ENCODE measurements at places on chromosomes 12 and 14.

DNA sequence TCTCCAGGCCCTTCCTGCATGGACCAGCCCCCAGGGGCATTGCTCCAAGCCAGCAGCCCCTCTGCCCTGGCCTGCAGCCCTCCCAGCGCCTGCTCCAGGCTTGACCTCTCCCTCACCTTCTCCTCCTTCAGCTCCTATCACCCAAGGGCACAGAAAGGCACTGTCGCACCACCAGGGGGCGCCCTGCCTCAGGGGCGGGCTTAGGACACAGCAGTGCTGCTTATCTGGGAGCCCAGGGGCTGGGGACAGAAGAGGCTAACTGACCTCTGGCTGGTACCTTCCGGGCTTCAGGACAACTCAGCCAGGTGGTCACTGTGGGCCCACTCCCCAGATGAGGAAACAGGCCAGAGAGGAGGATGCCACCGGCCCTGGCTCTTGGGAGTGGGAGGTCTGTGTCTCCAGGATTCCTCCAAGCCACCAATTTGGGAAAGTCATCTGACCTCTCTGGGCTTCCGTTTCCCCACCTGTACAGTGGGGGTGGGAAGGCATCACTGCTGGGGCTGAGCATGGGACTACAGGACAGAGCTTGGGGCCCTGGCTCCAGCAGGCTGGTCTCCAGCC is 25.3 kb upstream of the GPR132 start:
- DNase-seq = peak; percentile 89

- peak; percentile 45 for DNase-seq
Measured at GRCh38 chr12:45260104-45260815, 44.4 kb downstream of the ANO6 start.

GRCh38 chr14:20177433-20177974 is 13.2 kb upstream of the OR11G2 start:
- no peak for DNase-seq

DNA sequence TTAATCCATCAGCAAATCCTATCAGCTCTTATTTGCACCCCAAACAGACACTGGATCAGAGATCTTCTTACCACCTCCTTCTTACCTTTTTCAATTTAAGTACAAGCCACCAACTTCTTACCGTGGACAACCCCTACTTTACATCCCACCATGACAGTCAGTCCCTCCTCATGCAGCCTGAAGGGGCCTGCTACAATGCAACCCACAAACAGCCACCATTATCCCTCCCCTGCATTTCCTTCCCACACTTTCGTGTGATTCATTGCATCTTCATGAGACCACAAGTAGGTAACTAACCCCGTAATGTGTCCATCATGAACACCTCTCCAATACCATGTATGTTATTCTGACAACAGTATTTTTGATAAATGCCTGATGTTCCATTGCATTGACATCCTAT is 108.6 kb downstream of the BCL11B start:
- DNase-seq = no peak

GRCh38 chr12:10194160-10194670 is 15.4 kb downstream of the TMEM52B start:
- no peak for DNase-seq

GRCh38 chr12:112848972-112849371 is 57.4 kb downstream of the RPH3A start:
- DNase-seq = no peak

GRCh38 chr12:89571491-89572195 is 45.8 kb upstream of the POC1B start:
- DNase-seq = no peak

DNA sequence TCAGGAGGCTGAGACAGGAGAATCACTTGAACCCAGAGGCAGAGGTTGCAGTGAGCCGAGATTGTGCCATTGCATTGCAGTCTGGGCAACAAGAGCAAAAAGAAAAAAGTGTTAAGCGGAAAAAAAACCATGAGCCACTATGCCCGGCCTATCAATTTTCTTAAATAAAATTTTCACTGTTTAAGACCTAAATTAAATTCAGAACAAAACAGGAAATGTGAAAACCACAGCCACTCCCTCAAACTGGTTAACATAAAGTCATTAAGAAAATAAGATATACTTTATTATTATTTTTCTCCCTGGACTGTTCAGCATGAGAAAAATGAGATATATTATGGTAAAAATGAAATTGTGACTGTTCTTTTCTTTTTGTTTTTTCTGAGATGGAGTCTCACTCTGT is 44.6 kb upstream of the GCH1 start:
- no peak for DNase-seq

- DNase-seq = no peak
Measured at GRCh38 chr12:88029093-88029665, at the start of gene C12orf50. Gene C12orf50, minus strand, starts transcription at chr12:88029401. Its CDS starts 2,439 bp downstream, at chr12:88026962.

DNA sequence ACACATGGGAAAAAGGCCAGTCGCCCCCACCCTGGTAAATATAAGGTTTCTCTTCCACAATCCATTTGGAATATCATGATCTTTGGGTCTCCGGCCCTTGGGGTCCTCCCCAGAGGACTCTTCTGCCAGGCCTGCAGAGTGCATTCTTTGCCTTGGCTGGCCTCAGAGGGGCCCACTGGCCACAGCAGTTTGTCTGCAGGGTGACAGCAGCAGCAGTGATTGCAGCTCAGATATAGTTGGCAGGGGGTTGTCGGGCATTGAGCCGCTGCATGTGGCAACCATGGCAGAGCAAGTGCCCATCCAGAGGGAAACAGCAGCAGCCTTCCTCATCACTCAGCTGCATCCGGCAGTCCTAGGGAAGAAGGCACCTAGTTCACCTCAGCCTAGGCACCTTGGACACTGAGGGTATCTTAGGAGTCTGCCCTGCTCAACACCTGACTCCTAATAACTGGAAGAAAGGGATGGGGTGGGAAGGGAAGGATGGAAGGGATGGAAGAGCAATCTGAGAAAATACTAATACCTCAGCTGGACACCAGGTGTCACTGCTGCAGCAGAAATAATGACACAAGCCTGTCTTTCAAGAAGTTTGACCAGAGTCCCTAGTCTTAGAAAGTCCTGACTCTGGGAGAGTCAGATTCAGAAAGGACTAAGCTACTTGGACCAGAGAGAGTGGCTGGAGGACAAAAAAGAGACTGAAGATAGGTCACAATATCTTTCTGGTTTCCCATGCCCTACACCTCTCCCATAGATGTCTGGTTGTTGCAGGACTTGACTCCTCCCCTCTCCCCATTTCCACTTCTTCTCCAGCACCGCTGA is 8.9 kb downstream of the AJUBA start:
- no peak for DNase-seq

- DNase-seq = no peak
Measured at GRCh38 chr14:92660571-92660970, 87.9 kb downstream of the LGMN start.

GRCh38 chr12:82027612-82028011 is 268.5 kb upstream of the PPFIA2 start:
- no peak for DNase-seq

- no peak for DNase-seq
Measured at GRCh38 chr14:62347562-62348011, 585.4 kb downstream of the SNAPC1 start.

DNA sequence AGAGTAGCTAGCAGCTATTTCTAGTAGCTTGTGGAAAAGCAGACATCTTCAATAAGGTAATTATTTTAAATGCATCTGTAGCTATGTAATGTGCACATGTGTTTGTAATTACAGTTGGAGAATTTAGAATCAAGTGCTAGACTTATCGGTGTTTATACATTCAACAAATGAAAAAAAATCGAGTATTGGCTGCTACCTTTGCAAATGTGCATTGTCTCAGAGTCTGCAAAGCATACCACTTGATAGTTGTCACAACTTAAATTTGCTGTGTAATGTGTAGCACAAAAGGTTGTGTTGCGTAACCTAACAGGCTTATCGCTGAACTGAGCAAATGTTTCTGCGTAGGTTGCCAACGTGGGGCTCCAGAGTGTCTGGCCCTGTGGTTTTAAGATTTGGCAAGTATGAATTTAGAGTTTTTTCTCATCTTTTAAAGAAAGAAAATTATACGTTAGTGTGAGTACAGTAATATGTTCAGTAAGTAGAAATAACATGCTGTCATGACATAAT is 44.3 kb downstream of the TMTC2 start:
- no peak for DNase-seq

- DNase-seq = no peak
Measured at GRCh38 chr12:12466157-12466556, 96.5 kb downstream of the DUSP16 start.

GRCh38 chr14:42624980-42625761 is 1018.5 kb downstream of the LRFN5 start:
- DNase-seq = no peak

DNA sequence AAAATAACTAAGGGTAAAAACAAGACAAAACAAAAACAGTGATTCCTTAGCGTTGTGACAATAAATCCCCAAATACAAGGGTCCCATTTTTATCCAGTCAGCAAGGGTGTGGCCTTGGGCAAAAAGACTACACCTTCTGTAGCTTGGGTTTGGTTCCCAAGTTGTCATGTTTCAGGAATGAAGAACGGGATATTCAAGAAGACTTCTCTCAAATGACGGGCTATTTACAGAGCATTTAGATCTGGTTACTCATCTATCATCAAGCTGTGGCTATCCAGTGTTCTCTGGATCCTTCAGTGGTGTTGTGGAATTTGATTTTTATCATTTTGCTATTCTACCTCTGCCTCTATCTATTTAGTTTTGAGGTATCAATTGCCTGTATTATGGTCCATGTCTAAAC is 219.7 kb downstream of the SLC25A21 start:
- no peak for DNase-seq

DNA sequence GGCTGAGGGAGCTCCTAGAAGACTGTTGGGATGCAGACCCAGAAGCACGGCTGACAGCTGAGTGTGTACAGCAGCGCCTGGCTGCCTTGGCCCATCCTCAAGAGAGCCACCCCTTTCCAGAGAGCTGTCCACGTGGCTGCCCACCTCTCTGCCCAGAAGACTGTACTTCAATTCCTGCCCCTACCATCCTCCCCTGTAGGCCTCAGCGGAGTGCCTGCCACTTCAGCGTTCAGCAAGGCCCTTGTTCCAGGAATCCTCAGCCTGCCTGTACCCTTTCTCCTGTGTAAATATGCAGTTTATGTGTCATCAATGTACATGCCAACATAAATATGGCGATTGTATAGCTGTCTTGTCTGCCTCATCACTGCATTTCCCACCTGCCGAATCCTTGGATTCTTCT is 7.5 kb downstream of the AMHR2 start:
- DNase-seq = no peak

- no peak for DNase-seq
Measured at GRCh38 chr14:52834440-52834842, 43.0 kb upstream of the GNPNAT1 start.

DNA sequence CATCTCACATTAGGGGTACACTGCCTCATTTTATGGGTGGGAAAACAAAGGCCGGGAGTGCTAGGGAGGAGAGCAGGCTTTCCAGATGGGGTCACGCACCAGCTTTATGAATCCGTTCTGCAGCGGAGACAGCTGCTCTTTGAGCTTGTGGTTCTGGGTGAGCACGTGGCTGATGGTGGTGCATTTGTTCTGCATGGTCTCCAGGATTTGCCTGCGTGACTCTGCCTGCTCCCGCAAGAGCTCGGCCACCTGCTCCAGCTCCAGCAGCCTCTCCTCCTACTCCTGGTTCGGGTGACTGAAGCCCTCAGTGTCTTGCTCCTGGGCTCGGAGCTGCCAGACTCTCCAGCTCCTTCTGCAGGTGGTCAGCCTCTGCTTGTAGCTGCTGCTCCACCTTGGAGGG is 23.6 kb upstream of the BLTP3B start:
- DNase-seq = no peak

DNA sequence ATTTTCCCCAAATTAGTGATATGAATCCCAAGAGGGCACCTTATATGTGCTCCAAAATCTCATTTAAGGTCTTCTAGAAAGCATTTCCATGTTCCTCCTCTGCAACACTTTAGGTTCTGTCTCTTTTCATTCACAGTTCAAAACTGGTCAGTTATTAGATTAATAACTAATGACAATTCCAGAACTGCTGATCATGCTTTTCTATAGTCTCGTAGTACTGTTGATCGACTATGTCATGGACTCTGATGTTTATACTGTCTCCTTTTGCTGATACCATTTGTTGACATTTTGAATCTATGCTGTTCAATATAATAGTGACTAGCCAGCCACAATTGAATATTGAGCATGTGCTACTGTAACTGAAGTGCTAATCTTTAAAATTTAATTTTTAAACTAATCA is 728.3 kb downstream of the LRFN5 start:
- no peak for DNase-seq

DNA sequence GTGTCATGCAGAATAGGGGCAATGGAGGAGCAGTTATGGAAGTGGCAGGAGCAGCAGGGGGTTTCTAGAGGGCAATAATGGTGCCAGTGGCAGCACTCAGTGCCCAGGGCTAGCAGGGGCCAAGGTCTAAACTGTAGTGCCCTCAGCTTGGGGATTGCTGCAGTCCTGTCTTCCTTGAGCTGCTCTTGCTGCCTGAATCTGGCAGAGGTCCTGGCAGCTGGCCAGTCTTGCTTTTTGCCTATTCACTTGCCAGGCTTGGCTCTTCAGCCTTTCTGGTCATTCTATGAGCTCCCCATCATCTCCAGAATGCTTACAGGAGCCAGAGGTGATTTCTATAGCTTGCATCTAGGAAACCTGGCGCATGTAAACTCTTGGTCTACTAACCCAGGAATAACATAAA is 72.0 kb downstream of the SUDS3 start:
- no peak for DNase-seq

DNA sequence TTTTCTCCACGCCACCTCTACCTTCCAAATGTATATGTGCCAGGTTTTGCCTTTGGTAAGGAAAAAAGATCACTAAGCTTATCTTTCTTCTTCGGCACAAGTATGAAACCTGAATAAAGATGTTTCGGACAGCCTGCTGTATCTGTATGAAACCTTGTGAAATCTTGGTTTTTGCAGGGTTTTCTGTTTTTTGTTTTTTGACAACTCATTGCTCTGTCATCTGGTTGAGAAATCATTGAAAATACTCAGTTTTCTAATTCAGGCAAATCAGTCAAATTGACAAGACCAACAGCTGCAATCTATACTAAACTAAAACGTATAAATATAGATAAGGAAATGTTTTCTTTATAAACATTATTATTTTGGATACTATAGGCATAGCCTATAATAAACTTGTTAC is 63.1 kb upstream of the FGD4 start:
- no peak for DNase-seq

- no peak for DNase-seq
Measured at GRCh38 chr14:97198813-97199212, 401.6 kb downstream of the VRK1 start.

GRCh38 chr12:57758552-57759359 is 3.9 kb downstream of the MARCHF9 start:
- no peak for DNase-seq

DNA sequence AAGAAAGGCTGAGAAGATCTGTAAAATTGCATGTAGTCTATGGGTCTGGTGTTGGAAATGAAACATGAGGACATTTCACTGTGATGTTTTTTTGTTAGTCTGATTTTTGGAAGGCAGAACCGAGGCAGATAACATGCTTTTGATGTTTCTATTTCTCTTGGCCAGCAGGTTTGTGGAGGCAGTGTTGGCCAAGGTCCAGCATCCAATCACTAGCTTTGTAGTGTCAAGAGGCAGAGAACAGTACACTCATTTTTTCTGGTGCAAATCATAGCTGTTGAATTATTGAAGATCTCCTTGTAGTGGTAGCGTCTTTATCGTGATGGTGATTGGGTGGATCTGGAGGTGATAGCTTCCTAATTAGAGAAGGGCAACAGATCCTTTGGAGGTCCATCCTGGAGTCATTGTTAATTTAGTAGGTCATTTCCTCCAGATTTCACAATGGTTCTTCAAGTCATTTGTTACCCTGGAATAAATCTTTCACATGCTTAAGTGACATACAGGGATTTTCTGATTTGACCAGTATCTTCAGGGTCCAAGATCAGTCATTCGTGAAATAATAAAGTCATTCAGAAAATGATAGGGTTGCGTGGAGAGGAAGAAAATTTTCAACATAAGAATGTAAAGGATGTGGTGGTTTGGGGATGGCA is 252.4 kb upstream of the CPNE8 start:
- DNase-seq = no peak

Data from ureter (tissue), 1 donor.